ENCODE measurements at places on chromosomes 2 and 18.

- no peak for DNase-seq
Observed at GRCh38 chr2:71612581-71613402, 159.4 kb downstream of the DYSF start.

- DNase-seq, result no peak
Observed at GRCh38 chr2:100742277-100743254, 77.4 kb upstream of the NPAS2 start.

- DNase-seq, result no peak
Observed at GRCh38 chr2:122029945-122030344, 274.5 kb downstream of the TSN start.

DNA sequence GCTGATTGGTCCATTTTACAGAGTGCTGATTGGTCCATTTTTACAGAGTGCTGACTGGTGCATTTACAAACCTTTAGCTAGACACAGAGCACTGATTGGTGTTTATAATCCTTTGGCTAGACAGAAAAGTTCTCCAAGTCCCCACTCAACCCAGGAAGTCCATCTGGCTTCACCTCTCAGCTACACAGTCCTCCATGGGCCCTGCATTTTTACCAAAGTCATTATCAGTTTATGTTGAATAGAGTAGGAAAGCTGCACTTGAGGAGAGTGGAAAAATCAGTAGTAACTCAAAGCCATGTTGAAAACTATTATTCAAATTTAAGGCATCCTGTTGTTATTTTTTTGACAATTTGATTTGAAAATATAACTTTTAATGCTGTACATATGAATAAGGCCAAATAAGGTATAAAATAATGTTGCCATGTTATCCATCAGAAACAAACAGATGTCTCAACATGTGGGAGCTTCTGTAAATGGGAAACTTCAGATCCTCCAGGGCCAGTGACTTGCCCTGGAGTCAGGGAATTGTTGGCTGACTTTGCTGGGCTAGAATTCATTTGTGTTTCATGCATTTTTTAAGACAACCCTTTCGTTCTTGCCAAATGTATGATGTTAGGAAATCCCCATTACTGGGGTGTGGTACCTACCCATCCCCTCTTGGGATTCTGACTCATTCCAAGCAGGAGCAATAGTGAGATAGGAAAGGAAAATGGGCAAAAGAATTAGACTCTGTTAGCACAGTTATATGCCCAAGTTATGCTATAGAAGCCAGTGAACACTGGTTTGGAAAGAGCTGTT is 37.8 kb upstream of the CCDC195 start:
- DNase-seq, result no peak

DNA sequence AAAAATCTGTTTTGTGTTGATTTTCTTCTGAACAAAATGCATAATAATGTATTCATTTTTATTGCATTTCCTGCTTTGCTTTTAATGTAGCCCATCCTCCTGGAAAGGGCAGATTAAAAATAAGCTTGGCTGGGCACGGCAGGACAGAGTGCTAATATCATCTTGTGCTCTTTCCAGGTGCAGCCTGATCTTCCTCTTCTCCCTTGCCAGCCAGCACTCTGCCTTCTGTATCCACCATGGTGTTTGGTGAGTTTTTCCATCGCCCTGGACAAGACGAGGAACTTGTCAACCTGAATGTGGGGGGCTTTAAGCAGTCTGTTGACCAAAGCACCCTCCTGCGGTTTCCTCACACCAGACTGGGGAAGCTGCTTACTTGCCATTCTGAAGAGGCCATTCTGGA is 52.3 kb downstream of the KCNS3 start:
- DNase-seq, result no peak

GRCh38 chr2:4214444-4215205 is 511.2 kb downstream of the DCDC2C start:
- no peak for DNase-seq

DNA sequence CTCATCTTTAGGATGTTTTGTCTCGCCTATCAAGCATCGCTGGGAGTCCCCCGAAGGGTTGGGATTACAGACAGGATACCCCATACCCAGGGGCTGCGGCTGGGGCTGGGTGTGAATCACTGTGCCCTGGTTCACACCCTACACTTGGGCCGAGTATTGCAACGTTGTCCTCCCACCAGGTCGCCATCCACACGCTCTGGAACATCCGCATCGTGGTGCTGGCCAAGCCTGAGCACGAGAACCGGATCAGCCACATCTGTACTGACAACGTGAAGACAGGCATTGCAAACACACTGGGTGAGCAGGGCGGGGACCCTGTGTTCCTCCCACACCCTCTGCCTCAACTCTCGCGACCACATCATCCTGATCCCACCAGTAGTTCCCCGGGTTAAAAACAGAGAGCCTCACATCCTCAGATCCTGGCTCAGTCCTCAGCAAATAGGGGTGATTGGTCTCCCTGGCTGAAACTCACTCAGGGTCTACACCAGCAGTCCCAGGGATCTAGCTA is 87.3 kb upstream of the ATG16L1 start:
- DNase-seq, result no peak

GRCh38 chr18:13493079-13493478 is 233.3 kb downstream of the FAM210A start:
- no peak for DNase-seq

- no peak for DNase-seq
Observed at GRCh38 chr2:68764041-68764805, 29.6 kb downstream of the ARHGAP25 start.

DNA sequence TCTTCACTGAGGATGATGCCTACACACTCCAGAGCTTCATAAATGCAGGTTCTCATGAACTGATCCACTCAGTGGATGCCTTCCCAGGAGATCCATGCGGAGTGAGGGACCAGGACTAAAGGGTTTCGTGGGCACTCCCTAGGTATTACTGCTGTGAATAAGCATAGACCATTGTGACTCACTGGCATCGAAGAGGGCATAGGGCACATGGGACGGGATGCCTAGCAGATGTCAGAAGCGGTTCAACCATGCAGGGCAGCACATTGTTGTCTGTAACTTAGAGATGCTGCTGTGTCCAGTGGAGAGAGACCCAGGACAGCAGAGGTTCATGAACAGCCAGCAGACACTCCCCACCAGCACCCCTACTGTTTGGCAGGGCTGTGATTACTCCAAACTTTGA is 17.2 kb downstream of the GKN2 start:
- no peak for DNase-seq

DNA sequence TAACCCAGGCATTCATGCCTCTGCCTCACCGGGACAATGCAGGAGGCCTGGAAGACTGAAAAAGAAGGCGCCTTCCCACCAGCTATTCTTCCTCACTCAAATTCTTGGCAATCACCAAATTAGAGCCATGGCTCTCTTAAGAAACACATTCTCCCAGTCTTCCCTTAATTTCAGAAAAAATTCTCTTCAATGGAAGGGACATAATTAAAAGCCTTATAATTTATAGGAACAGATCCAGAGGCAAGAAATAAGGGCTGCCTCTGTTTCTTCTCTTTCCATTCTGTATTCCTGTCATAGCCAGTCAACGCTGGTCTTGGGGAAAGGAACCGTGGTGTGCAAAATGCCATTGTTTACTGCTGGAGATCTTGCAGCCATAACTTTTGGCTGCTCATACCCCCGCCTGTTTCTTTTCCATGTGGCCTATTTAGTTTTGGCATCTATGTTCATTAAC is 32.8 kb downstream of the DTNA start:
- no peak for DNase-seq

GRCh38 chr2:172339371-172340010 is 87.9 kb upstream of the ITGA6 start:
- DNase-seq, result no peak

GRCh38 chr2:174341293-174341994 is 6.7 kb downstream of the SP9 start:
- DNase-seq, result peak; percentile 73

GRCh38 chr2:120656273-120656950 is 79.3 kb upstream of the GLI2 start:
- no peak for DNase-seq

DNA sequence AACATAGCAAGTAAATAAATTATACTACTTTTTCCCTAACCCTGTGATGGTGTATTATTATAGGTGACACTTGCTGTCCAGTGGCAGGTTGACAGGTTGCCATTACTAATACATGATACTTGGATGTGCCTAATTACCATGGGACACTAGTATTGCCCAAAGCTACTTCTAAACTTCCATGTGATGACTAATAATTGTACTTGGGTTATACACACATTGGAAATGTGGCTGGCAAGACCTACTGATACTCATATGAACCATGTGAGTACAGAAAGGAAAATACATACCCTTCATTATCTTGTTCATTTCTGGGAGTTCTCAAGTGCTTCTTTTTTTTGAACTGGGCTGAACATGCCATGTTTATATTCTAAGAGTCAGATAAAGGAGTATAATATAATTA is 156.4 kb downstream of the IKZF2 start:
- no peak for DNase-seq

GRCh38 chr2:74004212-74005182 is 19.8 kb downstream of the TET3 start:
- no peak for DNase-seq

DNA sequence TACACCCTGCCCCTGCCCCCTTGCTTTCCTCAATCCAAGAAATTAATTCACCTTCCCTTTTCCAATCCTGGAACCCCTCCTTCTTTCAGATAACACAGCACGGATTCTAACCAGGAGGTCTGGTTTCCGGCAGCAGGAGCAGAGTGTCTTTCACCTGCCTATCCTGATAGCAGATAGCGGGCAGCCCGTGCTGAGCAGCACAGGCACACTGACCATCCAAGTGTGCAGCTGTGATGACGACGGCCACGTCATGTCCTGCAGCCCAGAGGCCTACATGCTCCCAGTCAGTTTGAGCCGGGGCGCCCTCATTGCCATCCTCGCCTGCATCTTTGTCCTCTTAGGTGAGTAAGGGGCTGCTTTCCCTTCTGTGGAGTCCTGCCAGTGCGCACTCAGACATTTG is 216.7 kb downstream of the CDH20 start:
- DNase-seq, result peak; percentile 23

GRCh38 chr2:229783108-229783721 is 68.9 kb upstream of the DNER start:
- DNase-seq, result no peak

DNA sequence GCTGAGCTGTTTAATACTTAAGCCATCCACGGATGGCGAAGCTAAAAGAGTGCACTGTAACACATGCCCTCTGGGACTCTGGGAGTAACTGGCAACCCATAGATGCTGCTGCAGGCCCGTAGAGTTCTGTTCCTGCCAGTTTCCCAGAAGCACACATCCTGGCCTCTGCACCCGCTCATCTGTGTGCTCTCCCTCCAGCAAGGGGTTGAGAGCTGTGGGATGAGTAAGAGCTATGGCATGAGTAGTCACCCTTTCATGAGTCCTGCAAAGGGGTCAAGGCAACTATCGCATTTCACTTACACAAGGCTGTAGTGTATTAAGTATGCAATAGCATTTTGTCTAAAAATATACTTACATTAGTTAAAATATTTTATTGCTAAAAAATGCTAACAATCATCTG is 1341.8 kb upstream of the NXPH2 start:
- DNase-seq, result no peak

DNA sequence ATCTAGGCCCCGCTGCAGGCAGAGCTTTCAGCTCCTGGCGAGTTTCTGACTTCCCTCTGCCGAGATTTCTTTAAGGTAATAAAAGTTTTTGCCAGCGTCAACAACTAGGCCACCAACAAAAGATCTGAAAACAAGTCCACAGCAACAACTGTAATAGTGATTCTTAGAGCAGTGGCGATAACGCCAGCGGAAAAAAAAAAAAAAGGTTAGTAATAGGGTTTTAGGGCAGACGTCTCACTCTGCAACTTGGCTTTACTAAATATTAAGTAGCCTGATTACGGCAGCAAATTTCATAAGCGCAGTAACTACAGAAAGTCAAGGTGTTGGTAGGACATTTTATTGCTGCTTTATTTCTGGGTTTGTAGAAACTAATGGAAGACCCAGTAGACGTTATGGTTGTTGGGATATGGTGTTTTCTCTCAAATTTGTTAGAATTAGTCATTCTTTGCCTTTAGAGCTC is 481 bp downstream of the SLC30A6 start:
- no peak for DNase-seq

DNA sequence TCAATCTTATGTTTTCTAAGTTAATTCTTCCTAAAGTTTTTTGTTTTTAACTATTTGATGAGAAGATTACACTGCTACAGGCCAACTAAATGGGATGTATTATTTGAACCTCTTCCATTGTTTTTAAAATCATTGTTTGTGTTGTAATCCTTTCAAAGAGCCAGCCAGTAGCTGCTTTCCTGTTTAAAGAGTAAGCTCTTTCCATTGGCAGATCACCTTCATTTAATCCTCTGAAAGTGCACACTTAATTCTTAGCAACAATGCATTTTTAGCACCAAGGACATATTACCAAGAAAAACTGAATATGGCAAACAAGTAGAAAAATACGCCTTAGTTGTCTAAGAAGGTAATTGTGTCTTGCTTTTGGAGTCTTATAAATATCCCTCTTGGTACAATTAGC is 54.0 kb downstream of the MEIS1 start:
- no peak for DNase-seq

All from BE2C (cell line).